ENCODE measurements at places on chromosomes 12 and 14. TPM values are rescaled to one million over a fixed set of nuclear protein-coding genes. Genes with fewer than 3 reads are reported as not detected.

The MUCL1 gene
- polyA plus RNA-seq, result not detected

The PTHLH gene
- 1.9 TPM for polyA plus RNA-seq

The HOXC13 gene
- not detected for polyA plus RNA-seq

The TMPRSS12 gene
- polyA plus RNA-seq, result not detected

The TUNAR gene
- 0.44 TPM for polyA plus RNA-seq

The CCDC60 gene
- polyA plus RNA-seq, result not detected

The ACSS3 gene
- polyA plus RNA-seq, result 0.73 TPM

The DNAJC22 gene
- 1.6 TPM for polyA plus RNA-seq

The IFNG-AS1 gene
- polyA plus RNA-seq, result not detected

The PPP1R12A gene
- 28.4 TPM for polyA plus RNA-seq

The KRT83 gene
- polyA plus RNA-seq, result not detected

The ARHGDIB gene
- 95.2 TPM for polyA plus RNA-seq

The PTCSC3 gene
- polyA plus RNA-seq, result not detected

The PRR4 gene
- 2.6 TPM for polyA plus RNA-seq

The PSMC6 gene
- 79.1 TPM for polyA plus RNA-seq

The MANSC4 gene
- polyA plus RNA-seq, result not detected

The INHBC gene
- polyA plus RNA-seq, result not detected

The ANKS1B gene
- 1.1 TPM for polyA plus RNA-seq

The GPX2 gene
- 464 TPM for polyA plus RNA-seq

The RASSF3 gene
- polyA plus RNA-seq, result 68.2 TPM

The RHOJ gene
- 15.9 TPM for polyA plus RNA-seq

The BDKRB2 gene
- polyA plus RNA-seq, result 4.5 TPM

Data from stomach (tissue), 19 donors.